ENCODE measurements at places on chromosomes 3 and 15.

- DNase-seq = no peak
Measured at GRCh38 chr15:53110999-53111398, 320.9 kb upstream of the ONECUT1 start.

GRCh38 chr3:155352900-155353490 is 59.5 kb upstream of the STRIT1 start:
- no peak for DNase-seq

DNA sequence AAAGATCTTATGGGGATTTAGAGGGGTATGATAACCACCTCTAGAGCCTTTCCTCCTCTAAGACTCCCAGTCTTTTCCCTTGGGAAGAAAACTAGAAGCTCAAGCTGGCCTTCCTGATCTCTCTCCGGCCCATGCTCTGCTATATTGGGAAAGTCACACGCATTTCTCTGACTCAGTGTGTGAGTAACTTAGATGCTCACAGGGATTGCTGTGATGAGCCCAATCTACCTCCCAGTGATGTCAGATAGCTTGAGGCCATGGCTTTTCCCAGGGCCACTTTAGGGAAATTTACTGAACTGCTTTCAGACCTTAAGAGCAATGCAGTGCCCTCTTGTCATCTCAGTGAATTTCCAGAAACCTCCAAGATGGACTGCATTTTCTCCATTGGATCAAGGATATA is 8.6 kb upstream of the ST8SIA2 start:
- no peak for DNase-seq

GRCh38 chr3:55826731-55827496 is 339.8 kb upstream of the WNT5A start:
- DNase-seq = no peak

DNA sequence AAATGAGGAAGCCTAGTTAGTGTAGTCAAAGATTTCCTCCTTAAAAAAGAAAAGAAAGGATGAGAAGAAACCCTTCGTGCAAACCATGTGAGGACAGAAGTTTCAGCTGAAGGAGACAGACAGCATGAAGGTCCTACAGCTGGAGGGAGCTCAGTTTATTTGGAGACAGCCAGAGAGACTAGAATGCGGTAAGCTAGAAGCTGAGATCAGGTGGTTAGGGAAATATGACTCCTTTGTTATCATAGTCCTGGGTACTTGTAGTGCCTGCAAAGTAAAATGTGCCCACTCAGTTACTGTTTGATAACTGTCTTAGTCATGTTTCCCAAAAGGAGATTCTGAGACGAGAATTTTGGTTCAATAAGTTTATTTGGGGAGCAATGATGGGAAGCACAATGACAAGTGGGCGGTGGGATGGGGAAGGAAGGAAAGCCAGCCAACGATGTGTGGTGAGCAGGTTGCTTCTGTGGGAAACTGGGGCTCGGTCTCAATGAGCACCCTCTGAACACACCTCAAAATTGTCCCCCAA is 178.8 kb upstream of the SNTN start:
- no peak for DNase-seq

DNA sequence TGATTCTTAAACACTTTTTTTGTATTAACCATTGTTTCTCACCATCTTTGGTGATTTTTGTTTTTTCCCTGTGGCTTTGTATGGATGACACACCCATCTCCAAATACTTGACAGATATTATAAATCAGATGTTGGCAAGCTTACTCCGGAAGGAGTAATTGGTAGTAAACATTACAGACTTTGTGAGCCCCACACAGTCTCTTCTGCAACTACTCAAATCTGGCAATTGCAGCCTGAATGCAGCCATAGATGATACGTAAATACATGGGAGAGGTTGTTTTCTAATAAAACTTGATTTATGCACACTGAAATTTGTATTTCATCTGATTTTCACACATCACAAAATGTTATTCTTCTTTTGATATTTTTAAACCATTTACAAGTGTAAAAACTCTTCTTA is 331.5 kb downstream of the ARPP21 start:
- DNase-seq = no peak

GRCh38 chr3:55469957-55470526 is 17.1 kb downstream of the WNT5A start:
- DNase-seq = no peak

DNA sequence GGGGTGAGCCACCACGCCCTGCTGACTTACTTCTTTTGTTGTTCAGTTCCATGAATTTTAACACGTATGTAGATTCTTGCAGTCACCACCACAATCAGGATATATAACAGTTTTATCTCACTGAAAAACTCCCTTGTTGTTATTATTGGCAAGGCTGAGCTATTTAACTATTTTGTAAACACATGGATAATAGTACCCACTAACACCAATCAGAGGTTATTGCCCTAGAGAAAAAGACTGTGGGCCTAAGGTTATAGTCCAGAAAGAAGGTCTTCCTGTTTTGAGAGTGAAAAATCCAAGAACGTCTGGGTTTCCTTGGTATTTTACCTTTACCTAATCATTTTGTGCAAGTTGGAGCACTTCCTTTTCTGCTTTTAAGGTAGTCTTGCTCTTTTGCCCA is 9.5 kb downstream of the ZWILCH start:
- no peak for DNase-seq

DNA sequence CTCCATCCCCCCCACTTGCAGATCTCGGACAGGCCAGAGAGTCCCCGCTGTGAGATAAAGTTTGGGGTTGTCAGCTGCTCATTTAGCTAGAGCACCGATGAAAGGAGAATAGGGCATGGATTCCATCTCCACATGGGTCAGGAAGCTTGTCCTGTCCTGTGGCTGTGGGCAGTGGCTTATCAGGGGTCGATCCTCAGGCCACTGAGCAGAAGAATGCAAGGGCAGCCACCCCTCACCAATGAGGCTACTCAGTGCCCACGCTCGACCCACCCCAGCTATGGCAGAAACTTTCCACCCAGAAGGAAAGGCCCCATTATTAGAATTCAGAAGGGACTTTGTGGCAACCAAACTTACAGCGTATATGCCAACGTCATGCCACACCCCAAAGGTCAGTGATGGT is 43.3 kb downstream of the CPN2 start:
- no peak for DNase-seq

DNA sequence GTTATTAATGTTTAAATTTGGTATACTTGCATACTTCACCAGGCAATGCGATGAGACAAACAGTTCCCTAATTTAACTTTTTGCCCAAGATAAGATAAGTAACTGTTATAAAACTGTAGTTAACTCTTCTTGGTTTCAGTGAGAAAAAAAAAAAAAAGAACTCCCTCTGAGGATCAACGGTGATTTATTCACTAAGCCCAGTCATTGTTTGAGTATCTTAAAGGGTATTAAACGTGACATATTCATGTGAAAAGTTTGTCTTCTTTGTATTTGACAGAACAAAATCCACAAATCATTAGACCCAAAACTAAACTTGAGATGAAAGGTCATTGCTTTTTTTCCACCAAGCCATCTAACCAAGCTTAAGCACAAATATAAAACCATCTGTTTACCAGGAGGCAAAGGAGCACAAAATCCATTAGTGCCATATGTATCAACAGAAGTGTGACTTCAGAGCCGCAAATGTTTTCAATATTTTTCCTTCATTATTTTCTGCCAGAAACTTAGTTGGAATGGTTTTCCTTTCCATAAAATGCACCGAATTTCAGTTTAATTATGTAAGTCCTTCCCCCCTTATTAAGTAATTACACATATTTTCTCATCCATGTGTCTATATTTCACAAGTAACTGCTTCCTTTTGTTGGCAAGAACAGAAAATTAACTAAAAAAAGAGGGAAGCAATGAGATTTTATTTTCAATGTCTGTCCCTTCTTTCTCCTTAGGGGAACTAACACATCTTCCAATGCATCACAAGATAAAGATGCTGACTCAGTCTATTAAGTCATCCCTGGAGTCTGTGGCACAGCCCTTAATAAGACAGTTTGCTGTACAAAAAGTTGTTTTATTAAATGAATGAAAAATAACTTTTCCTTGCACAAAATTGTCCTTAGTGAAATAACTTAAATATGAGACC is 92.2 kb upstream of the RAP2B start:
- no peak for DNase-seq

- DNase-seq = no peak
Measured at GRCh38 chr3:144708437-144708836, 736.8 kb downstream of the DIPK2A start.

DNA sequence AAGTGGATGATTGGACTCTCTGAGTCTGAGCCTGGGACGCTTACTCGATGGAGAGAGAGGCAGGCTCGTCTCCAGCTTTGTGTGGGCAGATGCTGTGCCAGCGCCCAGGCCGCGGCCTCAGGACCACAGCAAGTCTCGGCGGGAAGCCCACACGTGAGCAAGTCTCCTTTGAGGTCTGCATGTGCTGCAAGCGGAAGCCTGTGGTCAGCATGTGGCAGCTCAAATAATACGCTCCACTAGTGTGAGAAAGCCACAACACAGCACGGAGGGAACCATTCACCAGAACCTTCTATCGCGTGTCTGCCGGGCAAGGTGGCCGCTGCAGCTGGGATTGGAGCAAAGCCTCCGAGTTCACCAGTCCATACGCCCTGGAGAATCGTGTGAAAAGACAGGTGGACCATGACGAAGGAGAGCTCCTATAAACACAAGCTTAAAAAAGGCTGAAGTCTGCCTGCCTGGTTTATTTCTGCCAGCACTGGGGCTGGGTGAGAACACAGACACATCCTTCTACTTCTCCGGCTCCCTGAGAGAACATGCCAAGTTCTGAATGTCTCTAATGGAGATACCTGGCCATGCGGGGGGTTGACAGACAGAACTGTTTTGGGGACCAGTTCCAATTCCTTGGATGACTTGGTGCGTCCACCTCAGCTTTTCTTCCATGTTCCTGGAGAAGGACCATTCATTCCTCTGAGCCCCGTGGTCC is 82.0 kb upstream of the LRIG1 start:
- DNase-seq = peak; percentile 18

DNA sequence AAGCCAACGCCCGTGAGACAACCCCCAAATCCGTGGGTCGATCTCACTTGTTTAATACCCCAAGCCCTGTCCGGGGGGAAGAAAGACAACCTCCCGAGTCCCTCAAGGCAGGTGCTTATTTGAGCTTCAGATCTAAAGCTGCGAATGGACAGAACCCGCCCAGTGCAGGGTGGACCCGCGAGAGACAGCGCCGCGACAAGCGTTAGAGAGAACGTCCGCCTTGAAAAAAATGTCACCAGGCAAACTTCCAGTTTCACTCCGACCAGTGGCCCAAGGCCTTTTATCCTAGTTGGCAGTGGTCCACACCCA is 740 bp upstream of the OXSR1 start:
- no peak for DNase-seq

GRCh38 chr3:143698682-143699303 is 149.5 kb downstream of the SLC9A9 start:
- DNase-seq = no peak

- no peak for DNase-seq
Measured at GRCh38 chr3:155960060-155960459, 89.6 kb downstream of the GMPS start.

DNA sequence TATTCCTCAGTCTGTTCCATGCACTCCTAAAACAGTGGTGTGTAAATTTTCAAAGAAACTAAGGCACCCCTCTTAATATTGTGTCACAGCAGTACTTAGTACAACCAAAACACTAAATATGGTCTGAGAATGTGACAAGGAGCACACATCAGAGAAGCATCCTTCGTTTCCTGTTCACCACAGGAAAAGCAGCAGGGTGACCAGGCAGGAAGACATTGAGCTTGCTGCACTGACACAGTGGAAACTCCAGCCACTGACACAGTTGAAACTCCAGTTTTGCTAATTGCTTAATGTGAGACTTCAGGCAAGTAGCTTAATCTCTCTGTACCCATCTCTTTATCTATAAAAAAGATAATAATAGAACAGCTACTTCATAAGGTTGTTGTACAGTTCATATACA is 353.0 kb upstream of the RORA start:
- DNase-seq = no peak

- no peak for DNase-seq
Measured at GRCh38 chr15:32709295-32710033, 8.3 kb upstream of the GREM1 start.

GRCh38 chr3:47503033-47503432 is 10.5 kb downstream of the ELP6 start:
- no peak for DNase-seq

- no peak for DNase-seq
Measured at GRCh38 chr3:8286086-8286485, 215.5 kb upstream of the LMCD1 start.

DNA sequence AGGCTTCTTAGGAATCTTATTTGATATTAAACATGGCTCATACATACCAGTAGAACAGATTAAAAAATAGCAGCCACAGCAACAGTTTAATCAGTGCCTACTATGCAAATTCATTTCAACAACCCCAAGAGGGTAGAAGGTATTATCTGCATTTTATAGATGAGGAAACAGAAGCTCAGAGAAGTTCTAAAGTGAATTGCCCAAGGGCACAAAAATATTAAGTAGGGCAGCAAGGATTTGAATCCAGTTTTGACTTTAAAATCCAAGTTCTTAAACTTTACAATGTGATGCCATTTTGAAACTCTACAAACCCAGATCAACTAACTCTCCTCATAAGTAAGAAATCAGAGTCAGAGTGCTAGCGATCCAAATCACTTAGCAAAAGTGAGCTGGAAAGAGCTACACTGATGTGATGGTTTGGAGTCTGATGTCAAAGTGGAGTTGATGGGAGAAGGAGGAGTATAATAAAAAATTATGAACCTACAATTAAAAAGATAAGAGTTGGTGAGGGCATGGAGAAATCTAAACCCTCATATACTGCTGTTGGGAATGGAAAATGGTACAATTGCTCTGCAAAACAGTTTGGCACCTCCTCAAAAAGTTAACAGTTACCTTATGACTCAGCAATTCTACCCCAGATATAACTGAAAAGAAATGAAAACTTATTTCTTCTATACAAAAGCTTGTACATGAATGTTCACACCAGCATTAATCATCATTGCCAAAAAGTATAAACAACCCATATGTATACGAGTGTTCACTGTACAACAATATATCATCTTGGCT is 51.0 kb upstream of the PLXND1 start:
- DNase-seq = no peak

GRCh38 chr3:120274739-120275167 is 10.3 kb downstream of the GPR156 start:
- no peak for DNase-seq

DNA sequence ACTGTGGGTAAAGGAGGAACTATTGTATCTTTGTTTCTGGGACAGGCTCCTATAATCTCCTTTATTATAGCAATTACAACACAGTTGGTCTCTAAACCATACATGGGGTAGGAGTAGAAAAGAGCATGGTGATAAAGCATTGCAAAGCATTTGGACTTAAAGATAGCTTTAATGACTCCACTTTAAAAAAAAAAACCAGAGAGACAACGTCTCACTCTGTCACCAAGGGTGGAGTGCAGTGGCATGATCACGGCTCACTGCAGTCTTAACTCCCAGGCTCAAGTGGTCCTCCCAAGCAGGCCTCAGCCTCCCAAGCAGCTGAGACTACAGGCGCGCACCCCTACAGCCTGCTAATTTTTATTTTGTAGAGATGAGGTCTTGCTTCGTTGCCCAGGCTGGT is 68.2 kb downstream of the DENND4A start:
- no peak for DNase-seq

GRCh38 chr3:197083486-197083885 is 53.9 kb upstream of the MELTF start:
- peak; percentile 27 for DNase-seq

- DNase-seq = no peak
Measured at GRCh38 chr15:62962101-62962995, 80.2 kb upstream of the TPM1 start.

Data from activated T-cell treated with anti-CD3 and anti-CD28 coated beads for 48 hours (primary cell).